A549 treated with DMSO at 1 μM for 4 hours (cell line): ENCODE measurements at places on chromosomes 2 and 18. TPM values are rescaled to one million over a fixed set of nuclear protein-coding genes. Genes with fewer than 3 reads are reported as not detected.

Gene SERPINB10
- total RNA-seq, result 0.22 TPM in 1 of 5 replicates, not detected in the others

Gene GPBAR1
- total RNA-seq, result 0.07 to 0.23 TPM (median 0.15 TPM) in 5 replicates

Gene MTCL1
- 55.2 to 70.3 TPM (median 61.6 TPM) in 5 replicates for total RNA-seq

Gene C2orf76
- 11.4 to 14.5 TPM (median 13.8 TPM) in 5 replicates for total RNA-seq

Gene CNGA3
- 0.03 TPM in 1 of 5 replicates, not detected in the others for total RNA-seq

Gene CNTNAP5
- not detected in 5 replicates for total RNA-seq

Gene IL36A
- total RNA-seq, result not detected in 5 replicates

Gene STARD6
- total RNA-seq, result not detected in 5 replicates

Gene HAUS1
- total RNA-seq, result 30.9 to 55.6 TPM (median 38.1 TPM) in 5 replicates

Gene MAL
- total RNA-seq, result 0.16 to 0.23 TPM in 2 of 5 replicates, not detected in the others

Gene GLI2
- 21.5 to 30.4 TPM (median 26.2 TPM) in 5 replicates for total RNA-seq

Gene ZBTB14
- total RNA-seq, result 6.7 to 8.8 TPM (median 8.2 TPM) in 5 replicates

Gene ESCO1
- 8.9 to 11.2 TPM (median 10.3 TPM) in 5 replicates for total RNA-seq

Gene BOD1L2
- not detected in 5 replicates for total RNA-seq

Gene PARD6G
- 1.8 to 3.3 TPM (median 3.1 TPM) in 5 replicates for total RNA-seq

Gene RGPD3
- 0.12 to 0.28 TPM (median 0.16 TPM) in 5 replicates for total RNA-seq

Gene SERPINB11
- total RNA-seq, result 0.07 to 0.08 TPM in 2 of 5 replicates, not detected in the others

Gene DSG2
- total RNA-seq, result 48.7 to 82.8 TPM (median 68.1 TPM) in 5 replicates

Gene MARCHF4
- total RNA-seq, result 58.8 to 70.6 TPM (median 63.7 TPM) in 5 replicates

Gene TYMS
- 164 to 184 TPM (median 178 TPM) in 5 replicates for total RNA-seq

Gene C2orf78
- total RNA-seq, result not detected in 5 replicates

Gene GREB1L
- total RNA-seq, result 1.7 to 3.9 TPM (median 2.2 TPM) in 5 replicates

Gene IL1A
- 0.05 to 0.47 TPM (median 0.11 TPM) in 5 replicates for total RNA-seq

Gene ASNSD1
- total RNA-seq, result 35.9 to 42.4 TPM (median 38.8 TPM) in 5 replicates

Gene TMEM178A
- 0.10 to 0.17 TPM (median 0.15 TPM) in 4 of 5 replicates, not detected in the other for total RNA-seq

Gene TTN
- under 0.01 to 0.02 TPM (median 0.01 TPM) in 5 replicates for total RNA-seq

Gene CCT7
- total RNA-seq, result 565 to 891 TPM (median 613 TPM) in 5 replicates

Gene GTF3C2
- 62.4 to 67.5 TPM (median 64.5 TPM) in 5 replicates for total RNA-seq

Gene SETBP1
- 0.65 to 0.87 TPM (median 0.79 TPM) in 5 replicates for total RNA-seq
